ENCODE measurements at places on chromosomes 1 and 21.

GRCh38 chr1:199067483-199067882 lies 428.6 kb downstream of the PTPRC start:
- DNase-seq: no peak

- DNase-seq: no peak
Observed at GRCh38 chr1:34477632-34478141, 277.2 kb upstream of the GJB5 start.

DNA sequence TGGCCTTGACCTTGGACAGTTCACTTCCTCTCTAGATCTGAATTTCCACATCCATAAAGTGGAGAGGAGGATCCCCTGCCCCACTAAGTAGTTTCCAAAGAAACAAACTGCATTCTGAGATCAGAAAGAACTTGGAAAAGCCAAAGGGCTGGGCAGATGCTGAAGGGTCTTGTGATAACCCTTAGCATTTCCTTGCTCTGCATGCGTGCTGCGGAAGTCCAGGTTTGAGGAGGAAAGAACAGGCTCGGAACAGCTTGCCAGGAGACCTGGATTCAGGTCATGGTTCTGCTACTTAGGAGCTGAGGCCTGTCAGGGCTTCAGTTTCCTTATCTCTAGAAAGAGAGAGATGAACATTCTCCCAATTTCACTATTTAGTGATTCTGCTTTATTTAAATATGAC lies 27.2 kb downstream of the IGFN1 start:
- no peak for DNase-seq

DNA sequence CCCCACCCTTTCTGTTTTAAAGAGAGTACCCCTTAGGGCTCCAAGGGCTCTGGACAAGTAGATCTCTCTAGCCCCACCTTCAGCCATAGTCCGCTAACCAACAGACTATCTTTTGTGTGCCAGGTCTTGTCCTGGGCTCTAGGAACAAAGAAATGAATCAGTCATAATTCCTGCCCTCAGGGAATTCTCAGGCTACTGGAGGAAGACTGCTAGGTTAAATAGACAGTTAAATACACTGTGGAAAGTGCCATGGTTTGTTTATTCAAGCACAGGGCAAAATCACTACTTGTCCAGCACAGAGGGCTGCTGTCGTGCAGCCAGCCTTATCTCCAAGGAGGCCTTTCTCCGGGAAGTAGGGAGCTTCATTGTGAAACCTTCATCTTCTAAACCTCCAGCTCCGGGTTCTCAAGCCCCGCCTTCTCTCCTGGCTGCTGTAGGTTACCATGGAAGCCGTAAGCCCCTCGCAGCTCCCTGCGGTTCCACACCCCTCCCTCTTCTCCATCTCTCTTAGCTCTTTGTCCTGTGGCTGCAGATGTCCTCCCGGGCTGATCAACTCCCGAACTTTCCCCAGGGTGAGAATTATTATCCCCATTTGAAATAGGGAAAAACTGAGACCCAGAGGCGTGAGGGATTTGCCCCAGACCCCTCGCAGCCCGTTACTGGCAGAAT lies 29.8 kb downstream of the SHISAL2A start:
- peak; percentile 68 for DNase-seq

- DNase-seq: no peak
Observed at GRCh38 chr21:17370916-17371315, 141.9 kb upstream of the CXADR start.

GRCh38 chr21:26769613-26770188 lies 75.5 kb downstream of the ADAMTS1 start:
- DNase-seq: peak; percentile 51

- DNase-seq: peak; percentile 99
Observed at GRCh38 chr1:246428542-246429308, 78.4 kb downstream of the SMYD3 start.

DNA sequence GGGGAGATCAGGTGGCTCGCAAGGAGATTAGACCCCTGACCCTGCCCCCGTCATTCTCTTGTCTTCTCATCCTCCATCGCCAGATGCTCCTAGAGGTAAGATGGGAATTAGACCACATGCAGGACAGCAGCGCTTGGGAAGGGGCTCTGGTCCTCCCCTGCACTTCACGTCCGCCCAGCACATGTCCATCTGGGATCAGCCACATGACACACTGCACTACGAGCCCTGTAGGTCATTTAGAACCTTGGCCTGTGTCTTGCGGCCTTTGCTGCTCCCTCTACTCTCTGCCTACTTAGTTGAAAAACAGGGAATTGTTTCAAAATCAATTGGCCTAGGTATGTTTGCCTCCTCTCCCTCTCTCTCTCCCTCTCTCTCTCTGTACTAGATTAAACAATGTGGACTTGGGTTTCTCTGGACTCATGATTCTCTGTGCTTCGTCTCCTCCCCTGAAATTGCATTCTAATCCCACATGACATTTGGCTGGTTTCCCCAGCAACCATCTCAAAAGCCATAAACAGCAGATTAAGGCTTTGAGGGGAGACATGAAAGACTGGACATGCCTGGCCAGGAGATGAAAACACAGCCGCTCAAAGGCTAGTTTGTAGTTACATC lies 3.8 kb upstream of the NCMAP start:
- peak; percentile 12 for DNase-seq

- DNase-seq: no peak
Observed at GRCh38 chr1:156464335-156464734, 36.2 kb downstream of the MEF2D start.

DNA sequence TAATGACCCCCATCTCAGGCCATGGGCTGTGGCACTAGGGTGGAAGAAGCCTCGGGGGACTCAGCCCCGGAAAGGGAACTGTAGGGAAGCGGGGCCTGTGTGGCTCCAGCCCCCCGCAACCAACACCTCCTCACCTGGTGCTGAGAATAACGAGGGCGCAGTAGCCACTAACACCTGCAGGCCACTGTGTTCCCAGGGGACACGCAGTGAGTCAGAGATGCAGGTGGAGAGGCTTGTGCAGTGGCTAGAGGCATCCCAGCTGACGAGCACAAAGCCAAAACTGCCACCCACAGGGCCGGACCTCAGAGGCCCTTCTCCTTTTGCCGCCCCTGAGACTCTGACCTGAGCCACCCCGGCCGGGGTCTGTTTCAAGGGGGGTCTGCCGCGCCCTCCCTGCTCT lies 33.5 kb upstream of the CCDC27 start:
- DNase-seq: no peak

- DNase-seq: peak; percentile 77
Observed at GRCh38 chr1:115373305-115373704, 35.3 kb upstream of the NGF start.

DNA sequence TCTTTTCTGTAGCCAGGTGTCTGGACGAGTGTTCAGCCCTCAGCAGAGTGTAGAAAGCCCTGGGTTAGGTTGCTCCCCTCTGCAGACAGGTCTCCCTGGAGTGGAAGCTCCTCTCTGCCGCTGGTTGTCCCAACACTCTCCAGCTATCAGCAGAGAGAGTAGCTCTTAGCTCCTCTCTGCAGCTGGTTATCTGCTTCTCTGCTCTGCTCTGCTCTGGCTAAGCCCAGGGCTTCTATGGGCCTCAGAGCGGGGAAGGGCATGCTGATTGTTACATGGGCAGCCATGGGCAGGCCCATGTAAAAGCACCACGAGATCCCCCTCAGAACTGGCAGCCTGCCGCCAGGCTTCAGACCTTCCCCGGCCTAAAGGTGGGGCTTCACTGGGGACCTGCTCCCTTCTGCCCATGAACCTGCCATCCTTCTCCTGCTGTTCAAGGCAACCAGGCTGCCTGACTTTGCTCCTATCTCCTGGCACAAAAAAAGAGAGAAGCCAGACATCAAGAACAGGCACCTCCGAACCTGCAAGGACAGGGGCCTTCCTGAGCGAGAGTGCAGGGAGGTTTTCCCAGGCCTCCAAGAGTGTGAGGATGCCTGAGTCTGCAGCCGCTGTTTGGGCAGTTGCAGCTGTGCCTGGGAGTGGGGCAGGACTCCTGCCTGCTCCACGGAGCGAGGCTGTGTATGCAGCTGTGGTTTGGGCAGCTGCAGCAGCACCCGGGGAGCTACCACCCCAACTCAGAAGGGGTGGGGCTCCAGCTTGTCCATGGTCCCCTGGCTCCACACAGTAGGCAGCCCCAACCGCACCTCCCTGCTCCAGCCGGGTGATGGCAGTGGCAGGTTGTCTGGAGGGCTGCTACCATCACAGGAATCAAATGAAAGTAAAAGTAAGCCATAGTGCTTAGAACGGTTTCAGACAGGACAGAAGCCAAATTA lies 973.7 kb downstream of the LTN1 start:
- DNase-seq: peak; percentile 87

DNA sequence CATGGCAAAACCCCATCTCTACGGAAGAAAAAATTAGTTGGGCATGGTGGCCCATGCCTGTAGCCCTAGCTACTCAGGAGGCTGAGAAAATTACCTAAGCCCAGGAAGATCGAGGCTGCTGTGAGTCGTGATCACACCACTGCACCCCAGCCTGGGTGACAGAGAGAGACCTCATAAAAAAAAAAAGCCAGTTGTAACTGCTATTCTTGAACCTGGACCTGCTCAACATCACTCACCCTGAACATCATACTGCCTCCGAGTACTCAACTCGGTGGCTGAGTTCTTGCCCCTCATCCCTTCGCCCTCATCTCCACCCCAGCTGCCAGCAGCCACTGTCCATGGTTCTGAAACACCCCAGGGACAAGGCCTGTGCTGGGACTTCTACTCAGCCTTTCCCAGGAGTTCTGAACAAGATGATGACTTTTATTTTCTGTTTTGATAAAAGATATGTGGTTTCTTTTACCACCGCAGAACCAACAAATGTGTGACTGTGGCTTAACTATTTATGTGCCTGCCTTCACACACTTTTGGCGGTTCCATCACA lies 5.4 kb upstream of the DISP3 start:
- DNase-seq: peak; percentile 20
